SJCRH30 (cell line): ENCODE measurements at places on chromosomes 16 and 17. TPM values are rescaled to one million over a fixed set of nuclear protein-coding genes. Genes with fewer than 3 reads are reported as not detected.
A peak's percentile ranks its signal among the peaks of the same experiment; 100 is the strongest.

- peak; percentile 44 for DNase-seq
- no peaks in the 10 kb centered on the region for H3K36me3 ChIP-seq
- no peak overlapping the region for H3K27ac ChIP-seq
- no peak overlapping the region for H3K4me3 ChIP-seq
Measured at GRCh38 chr16:76653390-76654026, 376.3 kb downstream of the CNTNAP4 start.

- no peak overlapping the region for H3K4me3 ChIP-seq
- H3K36me3 ChIP-seq, result no peaks in the 10 kb centered on the region
- no peak for DNase-seq
- H3K4me1 ChIP-seq, result no peaks in the 10 kb centered on the region
- H3K27me3 ChIP-seq, result no peaks in the 10 kb centered on the region
Measured at GRCh38 chr17:60311936-60312335, 80.0 kb downstream of the USP32 start.

- no peaks in the 10 kb centered on the region for H3K4me1 ChIP-seq
- DNase-seq, result no peak
- H3K36me3 ChIP-seq, result no peaks in the 10 kb centered on the region
- no peaks in the 10 kb centered on the region for H3K27me3 ChIP-seq
Measured at GRCh38 chr17:9931144-9931741, 26.2 kb upstream of the RCVRN start.

DNA sequence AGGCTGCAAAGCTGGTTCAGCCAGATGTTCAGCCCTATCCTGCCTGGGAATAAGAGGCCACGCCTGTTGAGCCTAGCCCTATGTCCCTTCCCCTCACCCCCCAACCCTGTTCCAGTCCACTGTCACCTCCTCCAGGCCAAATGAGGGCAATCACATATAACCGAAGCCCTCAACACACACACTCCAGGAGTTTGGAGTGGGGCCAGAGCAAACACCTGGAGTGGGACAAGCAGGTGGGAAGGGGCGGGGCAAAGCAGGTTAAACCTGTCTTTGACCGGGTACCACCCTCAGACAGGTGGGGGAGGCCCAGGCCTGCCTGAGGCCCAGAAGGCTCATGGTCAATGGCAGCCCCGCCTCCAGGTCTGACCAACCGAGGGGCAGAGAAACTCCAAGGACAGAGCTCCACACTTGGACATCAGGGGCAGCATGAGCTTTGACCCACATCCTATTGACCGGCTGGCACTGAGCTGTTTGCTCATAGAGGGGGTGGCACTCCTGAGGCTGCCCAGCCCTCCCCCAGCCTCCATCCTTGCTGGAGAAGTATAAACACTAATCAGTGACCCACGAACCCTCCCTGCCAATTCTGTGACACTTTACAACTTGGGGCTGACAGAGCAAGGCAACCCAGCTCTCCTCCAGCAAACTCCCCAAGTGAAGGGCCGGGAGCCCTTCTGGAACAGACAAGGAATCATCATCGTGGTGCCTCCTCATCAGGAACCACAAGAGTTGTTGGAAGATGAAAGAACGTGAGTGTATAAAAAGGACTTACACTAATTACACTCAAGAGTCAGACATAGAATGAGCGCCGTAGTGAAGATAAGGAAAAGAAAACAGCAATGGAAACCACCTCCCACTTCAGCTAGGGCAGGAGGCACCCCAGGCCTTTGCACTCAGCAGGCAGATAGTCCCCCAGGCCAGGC is 1.5 kb downstream of the ESRP2 start:
- no peaks in the 10 kb centered on the region for H3K27me3 ChIP-seq
- H3K4me1 ChIP-seq, result peaks cover 2% of the 10 kb centered on the region
- no peaks in the 10 kb centered on the region; the same call in 1 of the 2 replicates for H3K36me3 ChIP-seq
- no peak overlapping the region for H3K27ac ChIP-seq

FNDC8 gene
- total RNA-seq, result not detected in 2 replicates
